ENCODE measurements at places on chromosomes 16 and 17.

DNA sequence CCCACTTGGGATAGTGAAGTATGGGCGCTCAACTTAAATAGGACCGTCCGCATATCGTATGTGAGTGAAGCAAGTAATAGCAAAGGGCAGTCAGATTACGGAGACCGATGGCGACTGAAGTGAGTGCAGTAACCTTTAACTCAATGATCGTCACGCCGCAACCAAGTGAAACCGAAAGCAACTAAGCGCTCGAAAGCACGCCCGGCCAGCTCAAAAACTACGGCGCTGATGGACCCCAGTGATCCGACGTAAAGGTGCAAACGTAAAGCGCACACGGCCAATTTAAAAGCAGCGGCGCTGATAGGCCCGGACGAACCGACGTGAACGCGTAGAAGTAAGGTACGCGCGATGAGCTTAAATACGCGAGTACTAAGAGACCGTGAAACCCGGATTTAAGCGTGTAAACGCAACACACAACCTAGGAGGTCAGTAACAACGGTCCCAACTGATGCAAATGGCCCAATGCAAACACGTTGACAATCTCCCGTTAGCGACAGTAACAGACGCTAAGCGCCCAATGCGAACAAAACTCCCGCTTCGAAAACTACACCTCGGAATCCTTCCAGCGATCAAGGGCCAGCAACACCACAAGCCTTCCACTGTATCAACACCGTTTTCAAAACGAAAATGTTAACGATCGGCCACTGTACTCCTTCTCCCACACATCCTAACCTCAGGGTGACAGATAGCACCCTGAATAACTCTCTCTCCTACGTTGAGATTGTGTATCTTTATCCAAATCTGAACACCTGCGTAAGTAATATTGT, 37.9 kb upstream of the ARL4D start:
- DNase-seq = peak; percentile 92

GRCh38 chr17:13750816-13751793, 149.4 kb upstream of the HS3ST3A1 start:
- DNase-seq = no peak

DNA sequence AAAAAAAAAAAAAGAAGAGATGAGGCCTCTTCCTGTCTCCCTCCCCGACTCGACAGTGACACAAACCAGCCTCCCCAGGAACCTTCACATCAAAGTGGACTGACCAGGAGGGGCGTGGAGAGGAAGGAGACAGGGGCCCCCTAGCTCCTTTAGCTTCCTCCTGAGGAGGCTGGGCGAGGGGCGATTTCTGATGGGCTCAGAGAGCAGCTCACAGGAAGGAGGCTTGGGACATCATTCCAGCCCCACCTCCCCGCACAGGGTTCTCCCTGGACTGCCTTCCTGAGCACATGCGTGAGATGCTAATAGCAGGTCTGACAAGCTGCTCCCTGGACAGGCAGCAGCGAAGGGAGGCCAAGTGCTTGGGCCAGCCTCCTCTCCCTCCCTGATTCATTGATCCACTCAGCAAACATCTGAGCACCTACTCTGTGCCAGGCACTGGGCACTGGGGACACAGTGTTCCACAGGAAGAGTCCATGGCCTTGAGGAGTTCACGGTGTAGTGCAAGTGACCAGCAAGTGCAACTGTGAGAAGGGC, 14.4 kb upstream of the DOK4 start:
- DNase-seq = no peak

GRCh38 chr17:74163836-74164235, 39.6 kb upstream of the RPL38 start:
- DNase-seq = no peak

DNA sequence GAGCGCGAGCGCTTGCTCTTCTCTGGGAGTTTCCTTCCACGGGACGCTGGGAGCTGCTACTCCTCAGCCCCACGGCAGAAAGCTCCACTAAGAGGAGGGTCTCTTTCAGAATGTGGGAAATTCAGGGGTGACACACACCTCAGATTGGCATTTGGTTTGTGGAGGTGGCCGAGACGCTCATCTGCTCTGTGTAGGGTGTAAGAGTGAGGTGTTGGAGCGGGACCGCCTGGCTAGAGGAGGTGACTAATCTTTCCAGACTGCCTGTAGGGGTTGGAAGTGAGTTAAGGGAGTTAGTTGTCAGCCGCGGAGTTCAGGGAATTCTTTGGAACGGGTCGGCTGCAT, 735 bp downstream of the PSMD11 start:
- peak; percentile 10 for DNase-seq

DNA sequence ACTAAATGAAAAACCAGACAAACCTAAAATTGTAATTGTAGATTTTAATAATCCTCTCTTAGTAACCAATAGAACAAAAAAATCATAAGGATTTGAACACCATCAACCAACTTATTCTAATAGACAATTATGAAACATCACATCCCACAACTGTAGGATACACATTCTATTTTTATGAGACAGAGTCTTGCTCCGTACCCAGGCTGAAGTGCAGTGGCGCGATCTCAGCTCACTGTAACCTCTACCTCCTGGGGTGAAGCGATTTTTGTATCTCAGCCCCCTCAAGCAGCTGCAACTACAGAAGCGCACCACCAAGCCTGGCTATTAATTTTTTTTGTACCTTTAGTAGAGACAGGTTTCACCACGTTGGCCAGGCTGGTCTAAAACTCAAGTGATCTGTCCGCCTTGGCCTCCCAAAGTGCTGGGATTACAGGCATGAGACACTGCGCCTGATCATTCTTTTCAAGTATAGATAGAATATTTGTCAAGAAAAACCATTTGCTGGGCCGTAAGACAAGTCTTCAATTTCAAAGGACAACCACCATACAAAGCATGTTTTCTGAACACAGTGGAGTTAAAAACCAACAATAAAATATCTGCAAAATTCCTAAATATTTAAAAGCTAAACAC, 49.8 kb downstream of the CREBBP start:
- no peak for DNase-seq

- DNase-seq = peak; percentile 58
Measured at GRCh38 chr16:3578121-3578520, 918 bp upstream of the NLRC3 start.

DNA sequence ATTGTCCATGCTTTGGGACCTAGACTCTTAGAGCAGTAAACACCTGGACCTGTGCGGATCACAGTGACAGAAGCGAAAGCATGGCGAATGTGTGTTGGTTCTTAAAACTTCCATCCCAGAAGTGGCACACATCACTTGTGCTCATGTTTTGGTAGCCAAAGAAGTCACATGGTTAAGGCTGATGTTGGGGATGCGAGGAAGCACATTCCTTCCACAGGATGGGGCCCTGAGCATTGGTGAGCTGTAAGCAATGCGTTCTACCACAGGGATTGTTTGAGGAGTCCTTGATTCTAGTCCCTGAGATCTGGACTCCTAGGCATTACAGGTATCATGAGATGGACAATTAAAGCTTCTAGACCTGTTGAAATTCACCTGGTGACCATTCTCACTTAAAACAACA, 375.9 kb downstream of the UTP18 start:
- no peak for DNase-seq

GRCh38 chr17:27667656-27668487, 36.9 kb downstream of the LGALS9 start:
- no peak for DNase-seq

GRCh38 chr17:17079761-17080160, 37.5 kb downstream of the MPRIP start:
- DNase-seq = no peak

DNA sequence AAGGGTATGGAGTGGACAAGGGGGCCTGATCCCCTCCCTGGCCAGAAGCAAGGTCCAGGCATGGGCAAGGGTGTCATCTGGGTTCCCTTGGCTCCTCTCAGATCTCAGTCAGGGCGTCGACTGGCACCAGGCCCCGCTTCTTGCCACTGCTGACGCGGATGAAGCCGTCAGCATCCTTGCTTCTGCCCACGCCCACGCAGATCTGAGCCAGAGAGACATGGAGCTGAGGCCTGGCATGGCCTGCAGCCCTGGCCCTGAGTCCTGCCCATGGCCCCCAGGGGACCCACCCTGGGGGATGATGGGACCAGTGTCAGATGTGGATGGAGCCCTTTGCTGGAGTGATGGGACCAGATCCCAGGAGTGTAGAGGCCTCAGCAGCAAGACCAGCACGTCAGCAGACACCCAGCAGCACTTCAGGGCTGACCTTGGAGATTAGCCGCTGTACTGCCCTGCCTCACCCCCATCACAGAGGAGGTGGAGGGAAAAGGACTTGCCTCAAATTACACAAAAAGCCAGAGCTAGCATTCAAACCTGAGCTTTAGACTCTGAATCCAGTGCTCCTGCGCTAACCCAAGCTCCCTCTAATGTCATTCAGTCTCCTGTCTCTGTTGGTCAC, 12.2 kb downstream of the RPL19 start:
- DNase-seq = no peak

- peak; percentile 79 for DNase-seq
Measured at GRCh38 chr16:66603537-66604375, 748 bp upstream of the CMTM3 start.

- DNase-seq = no peak
Measured at GRCh38 chr17:4074831-4075495, 67.9 kb downstream of the ZZEF1 start.

DNA sequence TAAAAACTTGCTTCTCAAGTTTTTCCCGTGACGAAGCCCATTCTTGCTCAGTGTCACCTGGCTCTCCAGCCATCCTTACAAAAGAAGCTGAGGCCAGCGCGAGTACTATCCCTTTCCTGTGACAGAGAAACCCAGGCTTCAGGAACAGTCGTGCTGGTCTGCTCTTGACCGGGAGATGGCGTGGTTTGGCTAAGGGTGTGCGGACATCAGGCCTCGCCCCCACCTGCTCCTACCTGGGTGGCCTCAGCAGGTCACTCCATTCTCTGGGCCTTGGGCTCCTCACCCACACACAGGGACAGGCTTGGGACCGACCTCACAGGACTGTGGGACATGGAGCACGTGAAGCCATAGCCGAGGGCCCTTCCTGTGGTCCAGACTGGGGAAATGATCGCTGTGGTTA, 75.2 kb upstream of the CIBAR2 start:
- no peak for DNase-seq

DNA sequence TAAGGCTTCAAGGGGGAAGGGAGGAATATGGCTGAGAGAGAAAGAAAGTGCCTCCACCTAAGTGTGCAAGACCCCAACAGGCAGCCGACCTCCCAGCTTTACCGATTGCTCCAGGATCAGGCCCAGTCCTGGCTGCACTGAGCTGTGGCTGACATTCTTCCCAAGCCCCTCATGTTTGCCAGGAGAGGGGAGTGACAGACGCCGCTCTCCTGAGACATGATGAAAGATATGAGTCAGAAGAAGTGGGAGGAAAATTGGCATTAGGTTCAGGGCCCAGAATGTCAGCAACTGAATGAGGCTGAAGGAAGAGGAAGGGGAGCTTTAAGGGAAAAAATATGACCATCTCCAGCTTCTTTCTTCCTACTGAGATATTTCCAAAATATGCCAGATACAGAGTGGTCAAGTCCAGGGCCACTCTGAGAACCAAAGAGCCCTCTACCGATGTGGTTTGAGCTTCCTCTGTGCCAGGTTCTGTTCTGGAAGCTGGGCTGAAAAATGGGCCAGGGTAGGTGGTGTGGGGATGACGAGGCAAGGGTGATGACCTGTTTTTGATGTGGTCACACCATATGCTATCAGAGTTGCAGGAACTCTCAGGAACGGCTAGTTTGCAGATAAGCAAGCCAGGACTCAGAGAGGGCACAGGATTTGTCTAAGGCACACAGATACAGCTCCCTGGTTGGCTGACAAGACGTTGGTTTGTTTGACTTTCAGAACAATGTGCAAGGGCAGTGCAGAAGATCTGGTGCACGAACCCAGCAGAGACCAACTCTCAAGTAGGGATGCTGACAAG, 176.7 kb downstream of the SOX9 start:
- no peak for DNase-seq

- DNase-seq = no peak
Measured at GRCh38 chr16:24800586-24800985, 45.2 kb upstream of the SLC5A11 start.

- DNase-seq = no peak
Measured at GRCh38 chr16:86772671-86773353, 194.5 kb downstream of the FOXL1 start.

- no peak for DNase-seq
Measured at GRCh38 chr17:32970281-32970680, 21.4 kb upstream of the SPACA3 start.

- DNase-seq = no peak
Measured at GRCh38 chr17:63247706-63248105, 198.4 kb downstream of the CYB561 start.

DNA sequence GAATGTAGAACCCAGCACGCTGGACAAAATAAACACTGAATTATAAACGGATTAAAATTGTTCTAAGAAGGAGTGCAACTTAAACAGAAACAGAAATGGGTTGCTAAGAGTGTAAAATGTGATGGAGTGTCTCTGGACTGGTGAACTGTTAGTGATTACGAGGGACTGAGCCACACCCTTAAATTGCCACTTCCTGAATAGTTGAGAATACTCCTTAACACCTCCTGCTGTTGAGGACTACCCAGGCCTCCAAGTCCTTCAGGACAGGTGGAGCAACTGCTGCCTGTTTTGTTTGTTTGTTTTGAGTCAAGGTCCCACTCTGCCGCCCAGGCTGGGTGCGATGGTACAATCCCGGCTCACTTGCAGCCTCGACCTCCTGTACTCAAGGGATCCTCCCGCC, 25.8 kb upstream of the IRF8 start:
- no peak for DNase-seq

GRCh38 chr17:11797803-11798202, 199.5 kb downstream of the ZNF18 start:
- no peak for DNase-seq

DNA sequence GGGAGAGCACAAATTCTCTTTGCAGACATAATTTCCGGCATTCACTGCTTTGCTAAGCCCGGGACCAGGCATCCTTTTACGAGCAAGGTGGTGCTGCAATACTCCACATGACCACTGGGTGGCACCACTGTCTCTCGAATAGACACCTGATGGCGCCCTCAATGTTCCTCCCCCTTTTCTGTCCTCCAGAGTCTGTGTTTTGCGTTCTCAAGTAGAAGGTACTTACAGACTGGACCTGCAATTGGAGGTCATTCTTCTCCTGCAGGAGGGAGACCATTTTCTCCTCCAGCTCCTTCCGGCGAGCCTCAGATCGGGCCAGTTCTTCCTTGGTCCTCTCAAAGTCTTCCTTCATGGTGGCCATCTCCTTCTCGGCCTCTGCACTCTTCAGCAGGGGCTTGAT, 45.2 kb downstream of the MYH13 start:
- peak; percentile 78 for DNase-seq

DNA sequence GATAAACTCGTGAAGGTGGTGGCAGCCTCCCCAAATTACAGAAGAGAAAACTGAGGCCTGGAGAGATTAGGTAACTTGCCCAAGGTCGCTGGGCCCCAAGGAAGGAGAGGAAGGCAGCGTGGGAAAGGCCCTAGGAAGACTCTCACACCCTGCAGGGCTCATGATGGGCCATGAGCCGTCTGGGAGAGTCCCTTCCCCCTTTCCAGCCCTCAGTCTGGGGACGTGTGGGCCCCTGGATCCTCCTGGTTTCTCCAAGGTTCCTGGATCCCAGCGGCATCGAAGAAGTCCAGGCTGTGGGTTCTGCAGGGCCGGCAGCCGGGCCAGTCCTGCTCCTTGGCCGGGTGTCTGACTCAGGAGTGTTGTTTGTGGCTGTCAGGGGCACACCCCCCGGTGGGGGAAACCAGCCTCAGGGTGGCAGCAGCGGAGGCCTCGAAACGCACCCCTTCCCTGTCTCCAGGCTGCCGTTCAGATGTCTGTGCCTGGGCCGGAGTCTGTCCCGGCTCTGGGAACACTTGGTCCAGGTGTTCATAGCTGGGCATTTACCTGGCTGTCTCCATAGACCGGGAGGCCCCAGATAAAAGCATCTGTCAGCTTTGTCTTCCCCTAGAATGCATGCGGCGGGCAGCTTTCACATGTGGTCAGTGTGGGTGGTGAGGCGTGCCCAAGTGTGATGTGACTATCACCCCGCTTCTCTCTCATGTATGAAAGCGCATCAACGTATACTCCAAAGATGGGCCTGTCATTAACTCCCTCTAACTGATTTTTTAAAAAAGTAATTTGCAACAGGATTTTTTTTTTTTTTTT, 3.7 kb upstream of the RAP1GAP2 start:
- peak; percentile 81 for DNase-seq
